Natural killer cell treated with Interleukin-12 subunit alpha and Interleukin-12 subunit beta and Interleukin-15 and Interleukin-18, amount 100 ng/mL, for 72 hours (primary cell): ENCODE measurements at places on chromosomes 7 and 10. TPM values are rescaled to one million over a fixed set of nuclear protein-coding genes. Genes with fewer than 3 reads are reported as not detected.
A peak's percentile ranks its signal among the peaks of the same experiment; 100 is the strongest.

DNA sequence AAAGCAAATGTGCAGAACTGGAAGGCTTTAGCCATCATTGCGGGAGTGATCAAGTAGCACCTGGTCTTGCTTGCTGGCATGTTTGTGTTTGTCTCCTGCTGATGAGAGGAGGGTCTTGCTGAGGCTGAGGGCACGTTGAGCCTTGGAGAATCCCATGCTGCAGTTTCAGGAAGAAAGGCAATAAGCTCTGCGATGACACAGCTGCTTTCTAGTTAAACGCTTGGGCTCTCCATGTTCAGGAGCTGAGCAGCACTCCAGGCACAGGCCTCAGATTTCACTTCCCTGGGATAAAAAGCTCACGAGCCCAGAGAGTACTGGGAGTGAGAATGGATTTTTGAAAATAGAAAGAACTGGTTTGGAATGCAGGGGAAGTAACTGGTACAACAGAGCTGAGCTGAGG is 100.8 kb downstream of the LRRC18 start:
- DNase-seq, result no peak

DNA sequence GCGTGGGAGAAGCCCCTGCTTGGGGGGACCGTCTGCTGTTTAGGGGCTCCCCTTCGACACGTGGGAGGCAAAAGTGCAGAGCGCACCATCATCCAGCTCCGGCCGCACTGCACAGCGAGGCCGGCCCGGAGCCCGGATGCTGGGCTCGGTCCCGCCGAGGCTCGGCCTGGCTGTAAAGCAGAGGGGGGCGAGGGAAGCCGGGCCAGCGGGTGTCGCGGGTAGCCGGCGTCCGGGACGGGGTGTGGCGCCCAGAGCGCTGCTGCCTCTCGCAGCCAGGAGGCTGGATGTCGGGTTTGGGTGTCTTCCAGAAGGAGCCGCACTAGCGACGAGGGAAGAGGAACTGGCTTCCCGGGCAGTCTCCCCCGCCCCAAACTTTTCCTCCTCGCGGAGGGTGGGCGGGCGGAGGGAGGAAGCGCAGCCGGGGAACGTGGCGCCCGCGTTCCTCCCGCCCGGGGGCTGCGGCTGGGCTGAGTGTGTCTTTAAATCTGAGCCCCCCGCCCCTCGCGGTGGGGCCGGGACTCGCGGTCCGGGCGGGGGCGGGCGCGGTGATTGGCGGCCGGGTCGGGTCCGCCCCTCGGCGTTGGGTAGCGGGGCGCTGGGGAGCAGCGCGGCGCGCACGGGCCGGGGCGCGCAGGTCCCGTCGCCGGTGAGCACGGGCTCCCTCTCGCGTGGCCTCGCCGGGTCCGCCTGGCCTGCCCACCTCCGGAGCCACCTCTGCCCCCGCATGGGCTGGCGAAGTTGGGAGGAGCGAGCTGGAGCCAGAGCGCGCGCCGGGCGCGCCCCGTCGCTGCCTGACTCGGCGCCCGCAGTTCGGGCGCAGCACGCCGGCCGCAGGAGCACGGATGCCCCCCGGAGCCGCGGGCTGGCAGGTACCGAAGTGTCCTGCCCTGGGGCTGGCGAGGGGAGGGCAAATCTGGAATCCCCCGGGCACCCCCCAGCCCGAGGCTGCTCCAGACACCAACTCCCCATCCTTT is at the start of gene PALD1:
Gene PALD1 (plus strand): TSS at position 577 of the 974 bp plus-strand sequence. CDS start 47,185 bp downstream, outside the sequence.
- no peak for DNase-seq

DGKB gene
- not detected for total RNA-seq

GRCh38 chr7:151539088-151539671 is 19.5 kb upstream of the RHEB start:
- no peak for DNase-seq

TSPAN12 gene
- not detected for total RNA-seq

MSS51 gene
- 4.4 TPM for total RNA-seq

GRCh38 chr10:99685597-99685967 is 26.3 kb downstream of the ENTPD7 start:
- no peak for DNase-seq

GRCh38 chr10:48470115-48470892 is 134.6 kb downstream of the ARHGAP22 start:
- no peak for DNase-seq

GRCh38 chr7:95467912-95468607 is 17.7 kb upstream of the ASB4 start:
- DNase-seq, result no peak

- no peak for DNase-seq
These were observed 138.0 kb downstream of the FRMD4A start for GRCh38 chr10:14192746-14193145.

DNA sequence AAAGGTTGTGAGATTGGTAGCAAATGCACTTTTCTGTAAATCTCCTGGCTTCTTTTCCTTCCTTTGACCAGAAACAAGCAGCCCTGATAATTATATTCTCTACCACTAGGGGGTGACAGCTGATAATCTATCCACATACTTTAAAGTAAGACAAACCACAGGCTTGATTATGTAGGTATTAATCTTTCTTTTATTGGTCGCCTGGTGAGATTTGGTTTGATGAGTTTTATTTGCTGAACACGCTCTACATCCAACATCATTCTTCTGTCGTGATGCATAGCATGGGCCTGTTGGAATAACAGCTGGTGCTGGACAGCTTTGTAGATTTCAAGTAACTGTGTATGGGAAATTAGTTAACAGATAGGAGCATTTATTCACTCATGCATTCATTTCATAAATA is 63.5 kb downstream of the ZNF365 start:
- DNase-seq, result no peak

- DNase-seq, result no peak
These were observed 13.4 kb upstream of the CRYGN start for GRCh38 chr7:151453326-151453791.

ARHGAP22 gene
- 0.14 TPM for total RNA-seq

DNAJC12 gene
- 2.3 TPM for total RNA-seq

- no peak for DNase-seq
These were observed 305.6 kb upstream of the FZD1 start for GRCh38 chr7:90958647-90959046.

NPFFR1 gene
- total RNA-seq, result not detected

DNA sequence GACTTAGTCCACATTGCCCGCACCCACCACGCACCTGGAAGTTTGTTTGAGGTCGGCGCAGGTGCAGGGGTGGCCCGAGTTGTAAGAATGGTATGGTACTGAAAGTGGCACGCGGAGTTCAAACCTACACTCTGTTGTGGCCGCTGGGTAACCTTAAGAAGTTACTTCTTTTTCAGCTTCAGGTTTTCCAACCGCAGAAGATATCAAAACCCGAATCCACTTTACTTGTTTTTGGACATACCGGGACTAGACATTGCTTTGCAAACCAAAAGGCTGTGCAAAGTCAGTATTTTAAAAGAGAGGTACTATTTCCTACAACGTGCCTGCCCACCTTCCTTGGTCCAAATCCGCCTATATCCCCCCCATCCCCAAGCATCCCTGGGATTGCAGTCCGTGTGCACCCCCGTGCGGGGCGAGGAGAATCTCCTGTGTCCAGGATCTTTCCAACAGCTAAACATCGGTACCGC is 1.0 kb downstream of the IGFBP3 start:
- DNase-seq, result no peak

SLC13A1 gene
- not detected for total RNA-seq

SLC26A3 gene
- not detected for total RNA-seq

PRKAR2B gene
- 0.57 TPM for total RNA-seq

- no peak for DNase-seq
These were observed 229.8 kb upstream of the YAE1 start for GRCh38 chr7:39336442-39336841.

- DNase-seq, result no peak
These were observed 79.0 kb downstream of the AUTS2 start for GRCh38 chr7:69677054-69677852.

GRCh38 chr7:158030071-158030470 is 557.6 kb downstream of the PTPRN2 start:
- peak; percentile 47 for DNase-seq

GRCh38 chr7:43439631-43440401 is 143.1 kb upstream of the STK17A start:
- peak; percentile 73 for DNase-seq

GJD4 gene
- not detected for total RNA-seq
